Fibroblast of skin of abdomen (primary cell): ENCODE measurements at places on chromosomes 6 and 20.
A peak's percentile ranks its signal among the peaks of the same experiment; 100 is the strongest.

GRCh38 chr6:15260099-15260821, 14.4 kb downstream of the JARID2 start:
- DNase-seq = peak; percentile 94

GRCh38 chr6:42402184-42402583, 49.5 kb downstream of the TRERF1 start:
- DNase-seq = peak; percentile 34

DNA sequence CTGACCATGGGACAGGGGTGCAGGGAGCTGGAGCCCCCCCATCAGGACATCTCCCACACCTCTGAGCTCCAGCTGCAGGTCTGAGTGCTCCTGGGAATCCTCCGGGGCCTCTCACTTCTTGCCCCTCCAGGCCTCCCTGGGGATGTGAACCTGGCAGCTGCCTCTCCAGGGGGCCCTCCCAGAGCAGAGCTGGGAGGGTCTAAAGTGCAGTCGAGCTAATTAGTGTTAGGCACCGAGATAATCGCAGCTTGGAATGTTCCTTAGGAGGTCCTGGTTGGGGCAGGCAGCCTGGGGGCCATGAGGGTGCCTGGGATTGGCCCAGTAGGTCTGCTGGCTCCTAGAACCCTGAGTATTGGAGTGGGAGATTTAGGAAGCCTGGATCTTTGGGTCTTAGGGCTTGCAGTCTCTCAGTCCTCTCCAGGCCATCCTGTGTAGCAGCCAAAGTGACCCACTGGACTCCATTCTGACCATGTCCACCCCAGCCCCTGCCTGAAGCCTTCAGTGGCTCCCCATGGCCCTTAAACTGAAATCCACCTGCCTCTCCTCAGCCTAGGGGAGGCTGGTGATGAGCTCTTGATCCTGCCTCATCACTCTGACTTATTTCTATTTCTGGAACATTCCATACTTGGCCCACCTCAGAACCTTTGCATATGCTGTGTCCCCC, 26.0 kb downstream of the CEBPB start:
- no peak for DNase-seq

DNA sequence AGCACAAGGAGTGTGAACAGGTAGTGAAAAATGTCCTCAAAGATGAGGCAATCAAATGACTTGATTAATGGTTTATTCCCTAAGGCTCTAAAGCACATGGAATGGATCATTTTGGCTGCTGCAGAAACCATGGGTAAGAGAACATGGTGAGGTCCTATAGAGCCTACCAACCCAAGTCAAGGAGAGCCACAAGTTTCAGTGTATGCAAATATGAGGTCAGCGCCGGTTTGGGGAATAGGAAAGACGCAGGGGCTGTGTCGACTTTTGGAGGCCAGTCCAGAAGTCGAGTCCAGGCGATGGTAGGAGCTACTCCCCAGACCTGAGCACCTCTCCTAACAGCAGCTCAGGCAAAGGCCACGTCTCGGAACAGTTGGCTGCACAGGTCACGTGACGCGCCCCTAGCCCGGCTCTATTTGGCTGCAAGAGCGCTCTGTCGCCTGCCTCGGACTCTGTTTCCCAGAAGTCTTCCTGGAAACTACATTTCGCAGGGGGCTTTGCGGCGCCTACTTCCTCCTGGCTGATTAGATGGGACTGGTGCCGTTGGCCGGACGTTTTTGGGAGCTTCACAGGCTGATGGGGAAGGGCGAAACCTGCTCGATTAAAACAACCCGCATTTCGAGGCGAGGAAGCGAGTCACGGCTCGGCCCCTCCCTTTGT, 74.4 kb upstream of the CHD6 start:
- DNase-seq = peak; percentile 73

- DNase-seq = no peak
Observed at GRCh38 chr6:42916288-42916687, 435 bp downstream of the PTCRA start.

- DNase-seq = no peak
Observed at GRCh38 chr6:164570801-164571200, 738.6 kb downstream of the C6orf118 start.

- no peak for DNase-seq
Observed at GRCh38 chr20:17928633-17929311, 39.8 kb downstream of the SNX5 start.

- DNase-seq = no peak
Observed at GRCh38 chr6:160428069-160428430, 79.9 kb downstream of the SLC22A3 start.

DNA sequence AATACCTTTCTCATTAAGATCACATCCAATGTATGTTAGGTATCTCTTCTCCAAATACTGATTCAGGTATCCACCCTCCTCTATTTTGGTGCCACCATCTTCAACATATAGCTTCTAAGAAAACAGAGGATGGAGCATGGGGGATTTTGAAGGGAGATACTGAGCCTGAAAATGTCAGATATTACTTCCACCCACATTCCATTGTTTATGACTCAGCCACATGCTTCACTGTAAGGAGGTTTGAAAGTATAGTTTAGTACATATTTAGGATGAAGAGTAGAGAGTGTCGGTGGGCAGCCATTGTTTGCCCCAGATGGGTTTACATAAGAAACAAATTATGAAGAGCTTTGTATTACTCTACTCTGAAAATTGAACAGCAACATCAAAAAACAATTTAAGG, 286.7 kb downstream of the TFAP2B start:
- DNase-seq = no peak

- DNase-seq = peak; percentile 56
Observed at GRCh38 chr20:44601801-44602204, 19.4 kb downstream of the PKIG start.

DNA sequence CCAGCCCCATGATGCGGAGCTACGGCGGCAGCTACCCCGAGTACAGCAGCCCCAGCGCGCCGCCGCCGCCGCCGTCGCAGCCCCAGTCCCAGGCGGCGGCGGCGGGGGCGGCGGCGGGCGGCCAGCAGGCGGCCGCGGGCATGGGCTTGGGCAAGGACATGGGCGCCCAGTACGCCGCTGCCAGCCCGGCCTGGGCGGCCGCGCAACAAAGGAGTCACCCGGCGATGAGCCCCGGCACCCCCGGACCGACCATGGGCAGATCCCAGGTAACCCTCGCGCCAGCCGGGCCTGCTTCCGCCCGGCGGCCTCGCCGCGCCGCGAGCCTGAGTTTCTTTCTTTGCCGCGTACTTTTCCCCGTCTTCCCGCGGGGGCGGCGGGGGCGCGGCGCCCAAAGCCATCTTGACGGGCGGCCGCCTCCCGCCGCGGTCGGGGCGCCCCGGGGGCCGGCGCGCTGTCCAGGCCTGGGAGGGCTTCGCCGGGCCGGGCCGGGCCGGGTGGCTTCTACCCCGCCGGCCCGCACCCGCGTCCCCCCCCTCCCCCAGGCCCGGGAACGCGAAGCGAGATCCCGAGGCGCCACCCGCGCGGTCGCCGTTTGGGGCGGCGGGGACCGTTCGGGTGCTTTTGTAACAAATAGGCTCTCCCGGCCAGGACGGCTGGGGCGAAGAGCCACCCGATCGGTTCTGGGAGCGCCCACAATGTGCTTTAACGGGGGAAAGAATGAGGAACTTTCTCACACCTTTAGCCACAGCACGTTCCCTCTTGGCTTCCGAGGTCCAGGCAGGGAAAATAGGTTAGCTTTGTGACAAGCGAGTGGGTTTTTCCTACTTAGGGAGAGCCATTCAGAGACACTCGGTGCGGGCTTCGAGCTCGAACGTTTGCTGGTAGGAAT, 2.3 kb downstream of the ARID1B start:
- no peak for DNase-seq
